ENCODE measurements at places on chromosomes 4 and X. TPM values are rescaled to one million over a fixed set of nuclear protein-coding genes. Genes with fewer than 3 reads are reported as not detected.

The BEND2 gene
- total RNA-seq = not detected

GRCh38 chr4:150590631-150591030, 8.7 kb downstream of the MAB21L2 start:
- H3K4me1 ChIP-seq = no peaks in the 10 kb centered on the region
- H3K27ac ChIP-seq = no peak overlapping the region
- no peak overlapping the region for H3K4me3 ChIP-seq

DNA sequence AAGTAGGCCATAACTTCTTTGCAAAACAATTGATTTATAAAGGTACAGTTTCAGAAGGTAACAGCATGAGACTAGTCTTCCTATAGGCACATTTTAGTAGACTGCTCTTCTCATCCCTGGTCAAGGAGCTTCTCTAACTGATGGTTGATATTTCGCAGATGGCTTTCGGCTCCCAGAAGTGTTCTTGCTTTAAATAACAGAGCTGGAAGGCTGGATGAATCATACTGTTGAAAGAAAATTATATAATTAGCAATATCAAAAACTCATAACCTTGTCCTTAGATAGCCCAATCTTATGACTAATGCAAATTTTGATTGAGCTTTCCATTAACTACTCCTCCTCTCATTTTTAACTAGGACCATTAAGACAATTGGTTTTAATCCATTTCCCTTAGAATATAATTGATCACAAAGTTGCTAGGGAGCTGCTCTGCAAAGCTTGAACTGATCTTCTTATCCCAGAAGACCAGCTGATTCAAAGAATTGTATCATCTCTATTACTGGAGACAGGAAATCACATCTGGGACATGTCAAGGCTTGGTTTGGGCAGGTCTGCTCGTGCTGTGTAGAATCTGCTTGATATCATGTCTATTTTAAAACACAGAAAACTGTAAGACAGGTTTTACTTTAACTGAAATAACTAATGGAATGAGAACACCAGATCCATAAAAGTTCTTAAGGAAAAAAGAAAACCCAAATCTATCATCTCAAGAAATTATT, 38.6 kb downstream of the CENPU start:
- no peak for DNase-seq
- no peaks in the 10 kb centered on the region for H3K27me3 ChIP-seq
- H3K4me1 ChIP-seq = no peaks in the 10 kb centered on the region
- no peak overlapping the region for H3K4me3 ChIP-seq
- H3K36me3 ChIP-seq = peaks cover 9% of the 10 kb centered on the region

DNA sequence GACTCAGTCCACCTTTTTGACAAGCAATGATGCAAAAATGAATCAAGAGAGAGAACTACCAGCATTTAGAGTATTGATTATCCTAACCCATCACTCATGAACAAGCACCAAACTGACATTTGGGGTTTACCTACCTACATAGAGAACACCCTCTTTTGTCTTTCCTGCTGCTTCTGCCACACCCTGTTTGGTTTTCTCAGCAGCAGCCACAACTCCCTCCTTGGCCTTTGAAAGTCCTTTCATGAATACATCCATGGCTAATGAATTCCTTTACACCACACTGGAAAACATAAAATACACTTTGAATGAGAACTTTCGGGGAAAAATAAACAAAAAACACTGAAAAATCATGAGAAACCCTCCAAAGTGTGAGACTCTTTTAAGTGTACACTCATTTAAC, 1.5 kb downstream of the SNCA start:
- peaks cover 8% of the 10 kb centered on the region for H3K36me3 ChIP-seq
- H3K4me1 ChIP-seq = peaks cover 21% of the 10 kb centered on the region
- no peaks in the 10 kb centered on the region for H3K27me3 ChIP-seq

The RAB9B gene
- total RNA-seq = 0.55 TPM

DNA sequence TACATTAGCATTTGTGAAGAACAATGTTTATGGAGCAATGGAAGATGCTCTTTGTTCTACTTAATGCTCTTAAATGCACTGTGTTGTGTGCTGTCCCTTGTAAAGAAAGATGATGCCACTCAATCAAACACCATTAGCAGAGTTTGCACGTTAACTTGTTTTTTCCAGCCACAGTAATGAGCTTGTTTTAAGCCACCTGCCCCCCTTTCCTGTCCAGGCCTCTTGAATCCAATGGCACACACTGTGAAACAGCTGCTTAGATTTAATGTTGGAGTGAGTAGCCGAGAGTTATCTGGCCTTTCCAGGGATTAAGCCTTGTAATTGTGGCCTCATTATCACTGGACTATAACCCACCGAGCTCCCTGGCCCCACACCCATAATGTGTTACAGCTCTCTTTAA, 86.0 kb downstream of the PAK3 start:
- no peaks in the 10 kb centered on the region for H3K27me3 ChIP-seq
- no peak overlapping the region for H3K4me3 ChIP-seq
- DNase-seq = no peak

The SPP1 gene
- total RNA-seq = not detected

- H3K27ac ChIP-seq = no peak overlapping the region
- no peaks in the 10 kb centered on the region for H3K27me3 ChIP-seq
- no peak overlapping the region for H3K4me3 ChIP-seq
- no peaks in the 10 kb centered on the region for H3K4me1 ChIP-seq
Measured at GRCh38 chrX:81241753-81242152, 39.9 kb downstream of the SH3BGRL start.

DNA sequence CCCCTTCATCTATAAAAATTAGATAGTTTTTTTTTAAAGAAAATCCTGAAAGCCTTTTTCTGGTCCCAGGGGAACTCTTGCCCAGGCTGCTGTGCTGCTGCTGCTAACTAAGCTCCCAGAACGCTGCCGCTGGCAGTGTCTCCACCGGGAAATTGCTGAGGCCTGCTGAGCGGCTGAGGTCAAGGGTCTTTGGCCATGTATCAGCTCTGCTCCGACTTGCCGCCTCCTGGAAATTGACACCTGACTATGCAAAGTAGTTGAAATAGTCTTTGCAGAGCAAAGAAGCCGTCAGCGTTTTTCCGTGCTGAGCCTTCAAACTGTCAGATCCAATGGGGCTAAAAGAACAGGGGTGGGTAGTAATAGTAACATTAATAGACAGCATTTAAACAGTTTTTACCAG, 839 bp downstream of the QDPR start:
- H3K4me3 ChIP-seq = peak overlapping the region; percentile 97
- peak; percentile 39 for DNase-seq
- no peaks in the 10 kb centered on the region for H3K36me3 ChIP-seq
- H3K27me3 ChIP-seq = peaks cover 8% of the 10 kb centered on the region
- peaks cover 15% of the 10 kb centered on the region for H3K4me1 ChIP-seq
- H3K27ac ChIP-seq = peak overlapping the region; percentile 56

DNA sequence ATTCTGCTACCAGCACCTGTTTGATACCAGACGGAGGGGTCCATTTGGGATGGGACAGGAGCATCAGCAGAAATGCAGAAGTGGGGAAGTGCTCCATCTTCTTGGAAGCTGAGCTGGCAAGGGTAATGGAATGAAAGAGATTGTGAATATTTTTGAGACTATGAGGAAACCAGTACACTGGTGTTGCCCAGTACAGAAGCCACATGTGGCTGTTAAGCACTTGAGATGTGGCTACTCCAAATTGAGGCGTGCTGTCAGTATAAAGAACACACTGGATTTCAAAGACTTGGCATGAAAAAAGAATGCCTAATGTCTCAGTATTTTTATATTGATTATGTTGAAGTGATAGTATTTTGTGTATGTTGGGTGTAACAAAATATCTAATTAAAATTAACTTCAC, 153.4 kb downstream of the PTTG2 start:
- DNase-seq = no peak
- no peaks in the 10 kb centered on the region for H3K4me1 ChIP-seq
- no peaks in the 10 kb centered on the region for H3K27me3 ChIP-seq
- H3K4me3 ChIP-seq = no peak overlapping the region
- no peak overlapping the region for H3K27ac ChIP-seq
- peaks cover 3% of the 10 kb centered on the region for H3K36me3 ChIP-seq

DNA sequence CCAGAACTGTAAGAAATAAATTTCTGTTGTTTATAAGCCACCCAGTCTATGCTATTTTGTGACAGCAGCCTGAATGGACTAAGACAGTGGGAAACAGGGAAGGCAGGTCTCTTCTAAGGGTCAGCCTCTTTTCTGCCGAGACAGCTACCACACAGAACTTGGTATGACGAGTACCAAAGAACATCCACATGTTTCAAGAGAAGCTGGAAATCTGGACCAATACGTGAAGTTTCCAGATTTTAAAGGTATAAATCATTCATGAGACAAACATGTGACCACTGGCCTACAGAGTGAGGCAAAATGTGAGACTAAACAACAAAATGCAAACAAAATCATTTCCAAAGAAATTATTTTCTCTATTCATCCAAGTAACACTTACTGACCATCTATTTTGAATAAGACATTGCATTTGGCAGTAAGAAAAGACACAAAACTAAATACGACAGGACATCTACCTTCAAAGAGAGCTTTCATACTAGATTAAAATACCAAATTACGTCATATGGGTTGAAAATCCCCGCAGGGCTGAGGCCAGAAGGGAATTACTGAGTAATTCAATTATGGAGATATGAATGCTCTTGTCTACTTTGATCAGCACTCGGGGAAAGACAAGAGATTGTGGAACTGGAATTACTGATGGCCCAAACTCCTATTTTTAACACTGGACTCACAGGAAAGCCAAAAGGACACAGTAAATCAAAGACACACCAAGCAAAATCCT, 7.2 kb downstream of the SCARB2 start:
- peaks cover 24% of the 10 kb centered on the region for H3K4me1 ChIP-seq
- H3K27ac ChIP-seq = no peak overlapping the region
- DNase-seq = no peak
- no peaks in the 10 kb centered on the region for H3K36me3 ChIP-seq
- H3K27me3 ChIP-seq = no peaks in the 10 kb centered on the region

DNA sequence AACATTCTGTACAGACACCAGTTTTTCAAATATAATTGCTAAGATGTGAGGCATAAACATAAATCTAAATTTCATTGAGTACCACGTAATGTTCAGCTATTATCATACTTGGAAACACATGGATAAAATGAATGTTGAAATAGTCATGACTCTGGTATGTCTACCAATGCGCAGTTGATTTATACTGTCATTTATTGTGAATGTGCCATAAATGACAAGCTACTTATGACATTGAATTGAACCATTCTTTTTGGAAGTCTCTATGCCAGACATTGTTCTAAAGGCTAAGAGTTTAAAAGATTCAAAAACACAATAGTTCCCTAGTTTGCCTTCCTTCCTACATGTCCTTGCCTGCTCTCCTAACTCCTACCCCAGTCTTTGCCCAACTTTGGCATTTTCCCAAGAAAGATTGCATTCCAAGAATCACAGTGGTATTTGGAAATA, 96.6 kb upstream of the DMD start:
- no peak overlapping the region for H3K4me3 ChIP-seq
- H3K36me3 ChIP-seq = no peaks in the 10 kb centered on the region
- no peaks in the 10 kb centered on the region for H3K4me1 ChIP-seq
- no peaks in the 10 kb centered on the region for H3K27me3 ChIP-seq
- peak; percentile 1 for DNase-seq
- H3K27ac ChIP-seq = no peak overlapping the region

GRCh38 chrX:40617566-40617965, 5.7 kb upstream of the MPC1L start:
- H3K4me3 ChIP-seq = no peak overlapping the region
- H3K4me1 ChIP-seq = no peaks in the 10 kb centered on the region
- H3K27ac ChIP-seq = no peak overlapping the region
- H3K27me3 ChIP-seq = no peaks in the 10 kb centered on the region

DNA sequence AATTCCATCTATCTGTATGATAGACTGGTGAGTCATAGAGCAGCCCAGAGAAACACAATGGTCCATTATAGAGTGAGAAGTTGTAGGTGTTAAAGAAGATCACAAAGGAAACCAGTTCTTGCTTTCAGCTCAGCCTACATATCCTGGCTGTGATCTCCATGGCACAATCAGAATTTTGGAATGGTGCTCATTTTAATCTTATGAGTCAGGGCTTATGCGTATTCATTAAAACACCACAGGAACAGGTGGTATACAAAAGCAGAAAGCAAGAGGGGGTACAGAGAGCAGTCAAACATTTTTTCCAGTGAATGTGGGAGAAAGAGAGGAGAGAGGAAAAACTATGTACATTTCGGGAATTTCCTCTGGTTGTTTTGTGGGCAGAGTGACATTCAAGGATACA, 126.9 kb downstream of the MFAP3L start:
- H3K4me3 ChIP-seq = no peak overlapping the region
- no peak overlapping the region for H3K27ac ChIP-seq

The DCAF8L2 gene
- not detected for total RNA-seq

The HGFAC gene
- total RNA-seq = 0.49 TPM

DNA sequence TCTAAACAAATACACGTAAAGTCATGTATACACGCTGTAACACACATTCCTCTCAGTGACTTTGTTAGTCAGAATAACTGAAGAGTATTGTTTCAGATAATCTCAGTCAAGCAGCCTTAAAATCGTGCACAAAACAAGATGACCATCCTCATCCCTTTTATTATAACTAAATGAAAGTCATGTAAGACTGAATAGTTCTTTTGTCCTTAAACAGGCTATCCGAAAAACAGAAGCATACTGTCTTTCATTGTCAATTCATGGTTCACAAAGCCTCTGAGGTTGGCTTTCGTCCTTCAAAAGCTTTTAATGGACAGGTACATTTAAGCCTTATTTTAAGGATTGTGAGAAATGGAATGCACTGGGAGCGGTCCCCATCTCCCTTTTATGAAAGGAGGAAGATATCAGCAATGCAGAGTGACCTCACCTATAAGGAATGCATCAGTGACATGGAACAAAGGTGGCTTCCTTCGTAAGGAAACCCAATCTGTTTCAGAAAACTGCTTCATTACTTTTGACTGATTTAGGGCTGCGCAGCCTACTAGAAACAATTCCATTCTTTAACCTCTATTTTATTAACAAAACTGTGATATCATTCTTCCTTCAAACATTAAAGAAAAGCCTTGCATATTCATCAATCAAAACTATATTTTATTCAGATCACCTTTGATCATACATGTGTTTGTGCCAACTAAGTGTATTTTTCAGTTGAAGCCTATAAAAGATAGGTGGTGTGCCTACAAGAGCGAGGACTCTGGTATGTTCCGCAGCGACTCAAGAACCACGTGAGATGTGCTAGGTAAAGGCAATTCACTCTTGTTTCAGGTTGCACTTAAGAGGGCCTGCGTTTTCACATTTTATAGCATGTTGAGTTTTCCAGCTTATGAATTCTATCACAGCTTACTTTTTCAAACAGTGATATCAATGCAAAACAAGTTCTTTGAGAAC, 19.2 kb downstream of the SH3RF1 start:
- H3K36me3 ChIP-seq = no peaks in the 10 kb centered on the region
- DNase-seq = peak; percentile 58
- no peak overlapping the region for H3K4me3 ChIP-seq
- no peaks in the 10 kb centered on the region for H3K27me3 ChIP-seq
- peaks cover 75% of the 10 kb centered on the region for H3K4me1 ChIP-seq

DNA sequence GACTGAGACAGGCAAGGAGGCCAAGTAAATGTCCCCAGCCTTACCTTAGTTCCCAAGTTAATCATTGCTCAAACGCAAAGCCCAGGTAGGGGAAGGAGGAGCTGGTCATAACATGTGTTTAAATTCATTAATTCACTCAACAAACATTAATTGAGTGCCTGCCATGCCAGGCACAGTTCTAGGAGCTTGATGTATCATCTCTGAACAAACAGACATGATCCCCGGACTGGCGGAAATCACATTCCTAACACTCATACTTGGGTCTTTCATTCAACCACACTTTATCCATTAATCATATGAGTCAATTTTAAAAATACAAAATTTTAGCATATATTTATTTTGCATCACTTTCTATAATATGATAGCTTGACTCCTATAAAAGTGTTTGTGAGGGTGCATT, 335.3 kb upstream of the NOCT start:
- DNase-seq = no peak
- no peak overlapping the region for H3K27ac ChIP-seq
- H3K27me3 ChIP-seq = peaks cover 46% of the 10 kb centered on the region
- no peaks in the 10 kb centered on the region for H3K36me3 ChIP-seq
- H3K4me1 ChIP-seq = no peaks in the 10 kb centered on the region

GRCh38 chr4:149187726-149188125, 627.9 kb downstream of the IQCM start:
- H3K27me3 ChIP-seq = no peaks in the 10 kb centered on the region
- no peak overlapping the region for H3K4me3 ChIP-seq
- H3K4me1 ChIP-seq = no peaks in the 10 kb centered on the region
- no peaks in the 10 kb centered on the region for H3K36me3 ChIP-seq
